Hematopoietic multipotent progenitor cell (in vitro differentiated cells): ENCODE measurements at places on chromosomes 6 and 20.

- DNase-seq = no peak
Observed at GRCh38 chr6:30757261-30757904, 13.0 kb upstream of the IER3 start.

DNA sequence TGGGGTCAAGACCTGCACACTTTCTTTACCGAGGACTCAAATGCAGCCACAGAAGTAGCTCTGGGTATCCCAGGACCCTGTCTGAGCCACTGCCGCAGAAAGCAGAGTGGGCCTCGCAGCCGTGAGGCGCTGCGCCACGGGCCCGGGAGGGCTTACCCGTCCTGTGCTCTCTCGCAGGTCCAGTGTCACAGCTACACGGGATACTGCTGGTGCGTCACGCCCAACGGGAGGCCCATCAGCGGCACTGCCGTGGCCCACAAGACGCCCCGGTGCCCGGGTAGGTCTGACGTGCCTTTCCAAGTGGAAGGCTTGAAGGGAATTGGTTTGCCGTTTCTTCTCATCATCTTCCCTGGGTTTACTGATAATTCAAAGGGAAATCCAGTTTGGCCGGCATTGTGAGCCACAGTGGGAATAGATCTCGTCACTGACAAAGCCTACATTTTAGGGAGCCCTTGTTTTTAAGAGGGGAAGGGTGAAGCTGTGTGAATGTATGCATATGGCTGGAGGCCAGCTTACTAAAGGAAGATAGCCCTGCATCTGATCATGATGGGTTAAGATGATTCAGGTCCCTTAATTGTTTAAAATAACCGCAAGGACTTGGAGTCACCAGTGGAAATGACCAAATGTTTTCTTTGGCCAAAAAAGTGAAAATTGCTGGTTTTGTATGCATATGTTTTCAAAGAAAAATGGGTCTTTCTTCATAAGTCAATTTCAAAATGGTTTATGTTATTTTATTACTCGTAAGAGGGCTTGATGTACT lies 86.6 kb downstream of the SMOC2 start:
- DNase-seq = no peak

DNA sequence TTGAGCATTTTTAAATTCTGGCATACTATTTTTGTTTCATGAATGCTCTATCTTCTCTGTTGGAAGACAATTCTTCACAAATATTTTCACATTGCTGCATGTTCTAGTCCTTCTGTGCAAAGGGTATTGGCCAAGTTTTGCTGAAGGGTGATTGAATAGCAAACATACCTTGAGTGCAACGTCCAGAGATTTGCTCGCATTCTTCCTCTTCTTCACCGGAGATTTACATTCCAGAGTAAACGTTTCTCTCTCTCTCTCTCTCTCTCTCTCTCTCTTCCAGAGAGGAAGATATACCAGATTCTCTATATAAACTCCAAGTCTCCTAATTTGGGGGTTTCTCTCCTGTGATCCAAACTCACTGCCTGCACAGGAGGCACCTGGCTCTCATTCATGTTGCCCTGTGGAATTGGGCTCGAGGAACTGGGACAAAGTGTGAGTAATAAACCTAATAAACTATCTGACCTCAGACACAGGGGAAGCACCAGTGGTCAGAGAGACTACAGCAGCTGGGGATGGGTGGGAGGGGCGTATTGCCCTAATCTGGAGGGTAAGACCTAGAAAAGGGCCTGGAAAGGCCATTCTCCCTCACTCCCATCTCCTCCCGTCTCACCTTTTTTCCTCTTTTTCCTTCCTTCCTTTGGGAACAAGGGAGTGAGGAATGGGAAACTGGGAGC lies 1.1 kb upstream of the TREML1 start:
- DNase-seq = no peak

DNA sequence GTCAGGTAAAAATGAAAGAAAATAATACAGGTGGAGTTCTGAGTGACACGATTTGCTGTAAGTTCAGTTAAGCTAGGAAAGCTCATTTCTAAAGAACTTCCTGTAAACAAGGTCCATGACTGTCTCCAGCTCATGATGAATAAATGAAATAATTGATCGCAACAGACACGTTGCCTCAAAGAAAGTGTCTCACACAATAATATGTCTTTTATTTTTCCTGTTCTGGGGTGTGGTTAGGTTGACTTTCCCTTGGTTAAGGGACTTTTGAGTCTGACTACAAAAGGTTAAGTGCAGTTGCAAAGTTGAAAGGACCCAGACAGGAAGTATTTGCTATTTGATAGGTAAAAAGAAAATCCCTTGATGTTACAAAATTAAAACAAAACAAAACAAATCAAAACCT lies 304.2 kb upstream of the PRDM1 start:
- DNase-seq = peak; percentile 17

DNA sequence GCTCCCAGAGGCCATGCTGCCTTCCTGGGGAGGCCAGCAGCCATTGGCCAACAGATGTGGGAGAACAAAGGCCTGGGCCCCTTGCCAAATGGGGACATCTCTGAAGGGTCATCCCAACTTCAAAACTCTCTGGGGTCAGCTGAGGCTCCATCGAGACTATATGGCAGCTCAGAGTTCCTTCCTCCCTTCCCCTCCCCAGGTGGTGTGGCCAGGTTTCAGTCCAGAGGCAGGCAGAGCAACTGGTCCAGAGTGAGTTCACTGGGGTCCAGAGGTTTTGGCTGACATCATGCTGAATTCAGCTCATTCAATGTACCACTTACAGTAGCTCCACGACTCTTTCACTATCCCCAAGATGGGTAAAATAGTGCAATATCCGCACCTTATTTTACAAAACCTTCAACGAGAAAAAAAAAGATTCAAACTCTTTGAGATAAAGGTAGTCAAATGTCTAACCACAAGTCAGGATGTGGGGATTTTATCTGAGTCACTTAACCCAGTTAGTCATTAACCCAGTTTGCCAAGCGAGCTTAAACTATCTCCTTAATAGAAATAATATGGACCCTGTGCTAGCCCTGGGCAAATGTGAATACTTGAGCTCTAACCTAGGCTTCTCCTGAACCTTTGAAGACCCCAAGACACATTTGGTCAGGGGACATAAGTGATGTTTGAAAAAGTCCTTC lies 108.4 kb upstream of the PLEKHG1 start:
- no peak for DNase-seq
